ENCODE measurements at places on chromosomes 13 and 19. TPM values are rescaled to one million over a fixed set of nuclear protein-coding genes. Genes with fewer than 3 reads are reported as not detected.

The MVB12A gene
- 36.1 TPM for total RNA-seq

The LIM2 gene
- total RNA-seq, result not detected

The PCDH20 gene
- not detected for total RNA-seq

The ANKRD24 gene
- total RNA-seq, result 0.07 TPM

The CYP2A7 gene
- not detected for total RNA-seq

The GJB2 gene
- 0.14 TPM for total RNA-seq

The ALOX5AP gene
- not detected for total RNA-seq

The NLRP7 gene
- not detected for total RNA-seq

The ZNF493 gene
- 21.6 TPM for total RNA-seq

The CPT1C gene
- 20.0 TPM for total RNA-seq

The PGLYRP2 gene
- 0.04 TPM for total RNA-seq

The WDR88 gene
- 0.14 TPM for total RNA-seq

The CD33 gene
- total RNA-seq, result not detected

The CELF5 gene
- not detected for total RNA-seq

The TEX101 gene
- not detected for total RNA-seq

Measured in pulmonary artery endothelial cell (primary cell).